ENCODE measurements at places on chromosomes 6 and 20.
A peak's percentile ranks its signal among the peaks of the same experiment; 100 is the strongest.

DNA sequence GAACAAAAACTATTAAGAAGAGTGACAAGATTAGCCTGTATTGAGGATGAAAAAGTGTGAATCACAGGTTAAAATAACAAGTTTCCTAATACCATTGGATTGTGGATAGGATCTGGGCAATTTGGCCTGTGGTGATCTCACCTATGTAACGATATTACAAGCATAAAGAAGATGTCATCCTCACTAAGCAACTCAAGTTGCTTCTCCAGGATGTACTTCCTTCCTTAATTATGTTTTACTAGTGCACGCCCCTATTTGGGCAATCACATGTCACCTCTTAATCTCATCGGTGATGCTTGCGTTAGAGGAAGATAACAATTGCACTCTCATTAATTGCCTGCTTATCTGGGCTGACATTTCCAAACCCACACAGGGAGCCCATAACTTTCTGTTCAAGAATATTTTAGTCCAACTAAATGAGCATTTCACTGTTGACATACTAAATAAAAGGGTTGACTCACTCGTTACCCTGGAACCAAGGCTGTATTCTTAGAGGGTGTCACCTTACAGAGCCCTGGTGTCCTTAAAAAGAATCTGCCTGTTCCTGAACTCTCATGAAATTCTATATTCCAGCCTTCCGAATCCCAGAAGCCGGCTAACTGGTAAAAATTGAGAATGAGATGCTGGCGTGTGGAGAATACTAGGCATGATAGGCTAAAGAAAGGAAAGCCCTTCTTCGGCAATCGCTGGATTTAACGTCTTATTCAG lies 88.2 kb upstream of the ATXN1 start:
- DNase-seq = peak; percentile 90

- no peak for DNase-seq
Observed at GRCh38 chr6:15659181-15659580, 3.6 kb downstream of the DTNBP1 start.

- DNase-seq = no peak
Observed at GRCh38 chr6:169647637-169648036, 54.2 kb downstream of the WDR27 start.

DNA sequence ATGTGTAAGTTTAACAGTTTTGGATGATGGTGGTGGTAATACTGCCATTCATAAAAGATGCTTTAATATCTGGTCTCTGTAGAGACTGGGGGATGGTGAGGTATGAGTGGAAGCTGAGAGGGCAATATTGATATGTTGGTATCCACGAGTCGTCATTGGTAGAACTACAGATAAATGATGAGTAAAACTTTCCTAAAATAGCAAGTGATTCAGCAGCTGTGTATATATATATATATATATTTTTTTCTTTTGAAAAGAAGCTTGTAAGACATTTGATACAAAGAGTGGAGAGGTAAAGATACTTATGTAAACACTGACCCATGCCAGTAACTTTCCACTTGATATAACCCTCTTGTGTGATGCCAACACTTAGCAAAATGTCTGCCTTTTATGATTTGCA lies 41.7 kb upstream of the CITED2 start:
- no peak for DNase-seq

DNA sequence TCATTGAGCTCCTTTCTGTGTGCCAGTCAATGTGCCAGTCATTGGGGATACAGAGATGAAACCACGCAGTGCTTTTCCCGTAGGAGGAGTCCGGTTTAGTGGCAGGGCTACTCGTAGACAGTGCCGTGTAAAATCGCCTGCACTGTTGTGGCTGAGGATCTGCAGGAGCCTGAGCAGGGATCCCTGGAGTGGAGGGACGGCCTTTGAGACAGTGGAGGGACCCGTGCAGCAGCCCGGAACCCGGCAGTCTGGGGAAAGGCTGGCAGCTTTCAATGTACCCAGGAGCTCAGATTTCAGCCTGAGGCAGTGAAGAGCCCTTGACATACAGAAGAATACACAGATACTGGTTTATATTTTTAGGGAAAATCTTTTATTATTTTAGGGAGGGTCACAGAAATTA lies 203.3 kb downstream of the ARID1B start:
- DNase-seq = peak; percentile 35

DNA sequence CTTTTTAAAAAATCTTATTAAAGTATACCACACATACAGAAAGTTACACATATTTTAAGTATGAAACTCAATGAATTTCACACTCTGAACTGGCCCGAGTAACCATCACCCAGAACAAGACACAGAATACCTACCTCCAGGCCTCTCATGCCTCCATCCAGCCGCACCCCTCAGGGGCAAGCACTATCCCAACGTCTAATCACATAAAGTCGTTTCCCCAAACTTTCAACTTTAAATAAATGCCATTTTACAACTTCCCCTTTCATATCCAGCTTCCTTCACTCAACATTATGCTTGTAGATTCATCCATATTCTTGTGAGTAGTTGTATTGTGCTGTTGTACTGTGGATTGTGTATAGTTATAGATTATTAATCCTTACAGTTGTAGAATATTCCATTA lies 539.1 kb downstream of the CD83 start:
- no peak for DNase-seq

GRCh38 chr6:23559587-23560343 lies 566.2 kb upstream of the NRSN1 start:
- DNase-seq = no peak

DNA sequence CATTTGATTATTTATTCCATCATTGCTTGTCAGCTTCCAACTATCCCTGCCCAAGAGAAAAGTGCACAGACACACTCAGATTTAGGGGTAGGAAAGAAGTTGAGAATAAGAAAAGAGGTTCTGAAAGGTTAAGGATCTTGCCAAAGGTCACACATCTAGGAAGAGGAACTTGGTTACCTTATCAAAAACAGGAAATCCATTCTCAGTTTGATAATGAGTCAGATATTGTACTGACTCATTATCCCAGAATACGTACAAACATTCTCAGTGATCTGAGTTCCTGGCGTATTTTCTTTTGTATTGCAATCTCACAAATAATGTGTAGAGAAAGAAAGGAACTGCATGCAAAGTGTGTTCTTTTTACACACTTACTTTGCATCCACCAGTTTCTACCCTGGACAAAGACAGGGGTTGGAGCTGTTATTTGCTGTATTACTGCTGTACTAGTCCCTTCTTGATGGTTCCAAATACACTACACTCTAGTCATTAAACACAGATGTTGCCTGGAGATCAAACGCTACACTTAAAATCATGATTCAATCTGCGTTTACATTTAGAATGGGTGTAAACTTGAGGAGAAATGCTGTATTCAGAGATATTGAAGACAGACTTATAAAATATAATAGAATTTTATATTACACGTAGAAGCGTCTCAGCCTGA lies 545.7 kb downstream of the PRKN start:
- DNase-seq = no peak

- DNase-seq = no peak
Observed at GRCh38 chr20:4371623-4372251, 350.0 kb upstream of the PRND start.

DNA sequence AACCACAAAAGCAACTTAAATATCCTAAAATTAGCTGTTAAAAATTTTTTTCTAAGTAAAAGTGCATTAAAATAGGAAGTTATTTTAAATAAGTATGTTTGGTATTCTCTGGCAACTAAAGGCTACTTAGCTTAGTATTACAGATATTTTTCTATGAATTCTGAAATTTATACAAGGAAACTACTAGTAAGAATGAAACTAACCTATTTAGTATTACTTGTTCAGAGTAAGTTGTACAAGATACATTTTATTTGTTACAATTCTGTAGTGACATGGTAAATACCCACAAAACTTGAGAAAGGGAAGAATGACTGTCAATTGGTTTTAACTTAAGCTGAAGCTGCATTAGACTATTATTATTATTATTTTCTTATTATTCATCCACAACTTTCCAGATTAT lies 6.5 kb downstream of the PHIP start:
- no peak for DNase-seq

- DNase-seq = no peak
Observed at GRCh38 chr20:48861444-48861843, 33.6 kb upstream of the PREX1 start.

GRCh38 chr20:16621435-16622141 lies 48.3 kb upstream of the KIF16B start:
- DNase-seq = no peak

DNA sequence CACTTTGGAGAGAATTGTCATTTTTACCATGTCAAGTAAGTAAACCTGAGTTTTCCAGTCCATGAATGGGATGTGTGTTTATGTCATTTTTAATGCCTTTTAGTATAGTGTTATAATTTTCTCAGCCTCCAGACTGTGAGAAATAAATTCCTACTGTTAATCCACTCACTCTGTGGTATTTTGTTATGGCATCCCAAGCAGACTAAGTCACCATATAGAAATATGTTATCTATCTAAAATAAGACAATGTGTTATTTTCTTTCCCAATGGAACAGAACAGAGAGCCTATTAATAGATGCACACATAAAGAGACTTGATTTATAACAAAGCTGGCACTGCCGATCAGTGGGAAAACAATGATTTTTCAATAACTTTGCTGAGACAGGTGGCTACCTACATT lies 70.2 kb upstream of the SLC4A11 start:
- no peak for DNase-seq

GRCh38 chr20:33945391-33946081 lies 48.2 kb upstream of the RALY start:
- DNase-seq = no peak

GRCh38 chr20:58618351-58619076 lies 32.6 kb upstream of the STX16 start:
- DNase-seq = no peak

GRCh38 chr6:38804358-38804757 lies 89.2 kb downstream of the DNAH8 start:
- no peak for DNase-seq

- no peak for DNase-seq
Observed at GRCh38 chr20:872855-873520, 39.5 kb downstream of the FAM110A start.

DNA sequence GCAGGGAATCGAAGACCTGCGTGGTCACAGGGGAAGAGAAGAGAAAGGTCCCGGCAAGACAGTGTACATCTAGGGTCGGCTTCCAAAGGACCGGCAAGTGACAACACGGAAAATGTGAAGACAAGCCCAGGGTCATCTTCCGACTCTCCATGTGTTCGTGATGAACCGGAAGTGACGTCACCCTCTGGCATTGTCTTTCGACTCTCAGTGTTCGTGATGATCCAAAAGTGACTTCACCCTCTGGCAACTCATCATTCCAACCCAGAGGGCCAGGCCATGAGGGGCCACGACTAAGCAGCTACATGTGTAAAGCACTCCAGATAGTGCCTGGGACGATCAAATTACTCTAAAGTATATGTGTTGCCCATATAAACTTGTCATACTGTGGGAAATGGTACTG lies 290.8 kb downstream of the THBS2 start:
- no peak for DNase-seq

GRCh38 chr20:49656304-49656703 lies 57.4 kb downstream of the B4GALT5 start:
- DNase-seq = no peak

DNA sequence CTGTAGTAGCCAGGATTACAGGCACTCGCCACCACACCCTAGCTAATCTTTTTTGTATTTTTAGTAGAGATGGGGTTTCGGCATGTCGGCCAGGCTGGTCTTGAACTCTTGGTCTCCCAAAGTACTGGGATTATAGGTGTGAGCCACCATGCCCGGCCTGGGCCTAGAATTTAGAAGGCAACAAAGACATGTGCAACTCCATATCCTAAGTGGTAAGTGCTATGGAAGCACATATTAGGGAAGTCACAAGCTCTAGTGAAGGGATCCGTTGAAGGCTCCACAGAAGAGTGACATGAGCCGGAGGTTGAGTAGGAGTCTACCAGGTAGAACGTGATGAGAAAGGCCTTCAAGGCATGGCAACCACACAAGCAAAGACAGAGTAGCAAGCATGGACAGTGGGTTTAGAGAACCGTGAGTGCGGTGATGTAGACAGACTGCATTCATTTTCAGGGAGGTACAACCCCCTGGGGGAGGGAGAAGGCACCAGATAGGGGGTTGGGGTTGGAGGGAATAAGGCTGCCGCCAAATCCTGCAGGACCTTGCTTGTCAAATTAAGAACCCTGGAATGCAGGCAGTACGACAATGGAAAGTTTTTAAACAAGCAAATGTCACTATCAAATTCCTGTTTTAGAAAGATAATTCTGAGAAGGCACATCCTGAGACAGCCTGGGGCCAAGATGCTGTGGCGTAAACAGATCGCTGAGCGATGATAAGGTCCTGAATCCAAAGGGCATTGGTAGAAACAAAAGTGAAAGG lies 50.2 kb downstream of the ARHGAP18 start:
- DNase-seq = no peak

- no peak for DNase-seq
Observed at GRCh38 chr6:136312975-136313374, 23.3 kb upstream of the BCLAF1 start.

- DNase-seq = no peak
Observed at GRCh38 chr6:6320901-6321300, 439 bp upstream of the F13A1 start.

DNA sequence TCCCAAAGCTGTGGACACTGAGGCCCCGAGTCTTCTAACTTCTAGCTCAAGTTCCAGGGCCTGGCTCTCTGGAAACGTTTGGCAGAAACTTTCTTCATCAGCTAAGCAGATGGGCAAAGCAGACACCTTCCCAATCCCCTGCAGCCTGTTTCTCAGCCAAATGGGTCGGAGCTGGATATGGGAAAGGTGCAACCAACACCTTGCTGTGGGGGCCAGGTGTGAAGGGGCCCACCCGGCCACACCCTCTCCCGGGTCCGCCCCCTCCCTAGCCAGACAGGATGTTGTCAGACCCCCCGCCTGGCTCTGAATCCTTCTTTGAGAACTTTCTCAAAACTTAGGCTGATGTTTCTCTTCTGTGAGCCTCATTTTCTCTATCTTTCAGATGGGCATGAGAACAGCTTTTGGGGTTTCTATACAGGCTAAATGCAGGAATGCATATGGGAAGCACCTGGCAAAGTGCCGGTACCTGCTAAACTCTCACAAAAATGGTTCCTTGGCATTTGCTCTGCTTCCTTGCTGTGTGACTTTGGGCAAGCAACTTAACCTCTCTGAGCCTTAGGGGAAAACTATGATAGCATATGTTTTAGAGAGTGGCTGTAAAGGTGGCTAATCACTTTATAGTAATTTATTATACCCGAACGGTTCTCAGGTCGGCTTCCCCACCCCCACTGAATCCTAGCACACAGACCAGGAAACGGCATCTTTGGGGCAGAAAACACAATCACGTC lies 1.8 kb downstream of the SNAI1 start:
- no peak for DNase-seq

DNA sequence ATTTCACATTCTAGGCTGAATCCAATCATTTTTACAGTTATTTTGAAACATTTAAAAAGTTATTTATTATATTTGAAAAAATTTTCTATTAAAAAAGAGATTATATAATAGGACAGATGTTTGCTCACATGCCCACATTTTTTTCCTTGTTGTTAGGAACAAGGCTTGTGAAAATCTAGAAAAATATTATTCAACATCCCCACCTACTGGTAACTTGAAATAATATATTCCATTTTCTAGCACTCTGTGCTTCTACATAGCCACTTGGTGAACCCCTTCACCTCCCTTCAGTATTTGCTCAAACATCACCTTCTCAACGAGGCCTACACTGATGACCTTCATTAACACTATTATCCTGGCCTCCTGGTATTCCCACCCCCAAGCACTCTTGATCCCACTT lies 18.3 kb upstream of the GPRC6A start:
- DNase-seq = peak; percentile 27

- no peak for DNase-seq
Observed at GRCh38 chr20:53354314-53354713, 239.3 kb downstream of the ZNF217 start.
